AG08395 (cell line): ENCODE measurements at places on chromosomes 7 and 10.
A peak's percentile ranks its signal among the peaks of the same experiment; 100 is the strongest.

- DNase-seq: no peak
Observed at GRCh38 chr7:12552876-12553275, 17.6 kb upstream of the SCIN start.

- no peak for DNase-seq
Observed at GRCh38 chr7:7931626-7932025, 37.0 kb upstream of the GLCCI1 start.

- DNase-seq: peak; percentile 87
Observed at GRCh38 chr7:94289071-94289470, 105.6 kb upstream of the COL1A2 start.

DNA sequence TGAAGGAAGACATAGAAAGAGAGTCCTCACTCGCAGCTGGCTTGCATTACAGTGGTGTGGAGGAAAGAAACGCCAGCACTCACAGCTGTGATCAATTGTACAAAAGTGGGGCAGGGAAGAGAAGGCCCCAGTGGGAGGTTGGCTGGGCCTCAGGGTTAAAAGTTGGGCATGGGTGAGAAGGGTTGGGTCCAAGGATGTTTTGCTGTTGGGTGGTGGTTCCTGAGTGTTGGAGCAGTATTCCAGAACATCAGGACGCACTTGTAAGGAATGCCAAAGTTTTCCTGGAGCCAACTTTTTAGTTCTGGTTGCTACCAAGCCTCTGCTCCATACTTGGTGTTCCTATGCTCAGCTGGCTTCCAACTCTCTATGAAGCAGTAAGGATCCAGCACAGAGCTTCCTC is 55.4 kb upstream of the MKRN1 start:
- no peak for DNase-seq

DNA sequence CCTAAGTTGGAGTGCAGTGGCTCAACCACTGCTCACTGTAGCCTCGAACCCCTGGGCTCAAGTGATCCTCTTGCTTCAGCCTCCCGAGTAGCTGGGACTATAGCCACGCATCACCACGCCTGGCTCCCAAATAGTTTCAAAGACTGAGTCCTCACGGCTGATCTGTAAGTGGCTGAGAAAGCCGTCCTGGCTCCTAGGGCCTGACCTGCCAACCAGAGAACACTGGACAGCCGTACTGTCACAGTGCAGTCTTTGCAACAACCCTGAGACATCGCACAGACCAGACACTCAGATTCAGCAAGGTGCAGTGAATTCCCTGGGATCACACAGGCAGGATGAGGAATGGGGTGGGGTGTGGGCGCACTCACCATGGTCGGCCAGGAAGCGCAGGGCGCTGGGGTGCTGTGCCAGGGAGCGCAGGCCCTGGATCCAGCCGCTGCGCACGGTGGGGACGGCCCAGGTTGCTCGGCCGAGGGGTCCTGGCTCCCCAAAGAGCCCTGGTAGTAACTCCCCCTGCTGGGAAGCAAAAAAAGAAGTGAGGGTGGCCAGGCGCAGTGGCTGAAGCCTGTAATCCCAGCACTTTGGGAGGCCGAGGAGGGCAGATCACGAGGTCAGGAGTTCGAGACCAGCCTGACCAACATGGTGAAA is 10.7 kb downstream of the BRAT1 start:
- peak; percentile 1 for DNase-seq

GRCh38 chr10:62893036-62893435 is 76.9 kb upstream of the EGR2 start:
- no peak for DNase-seq

GRCh38 chr7:113044394-113044793 is 42.2 kb downstream of the GPR85 start:
- DNase-seq: no peak

DNA sequence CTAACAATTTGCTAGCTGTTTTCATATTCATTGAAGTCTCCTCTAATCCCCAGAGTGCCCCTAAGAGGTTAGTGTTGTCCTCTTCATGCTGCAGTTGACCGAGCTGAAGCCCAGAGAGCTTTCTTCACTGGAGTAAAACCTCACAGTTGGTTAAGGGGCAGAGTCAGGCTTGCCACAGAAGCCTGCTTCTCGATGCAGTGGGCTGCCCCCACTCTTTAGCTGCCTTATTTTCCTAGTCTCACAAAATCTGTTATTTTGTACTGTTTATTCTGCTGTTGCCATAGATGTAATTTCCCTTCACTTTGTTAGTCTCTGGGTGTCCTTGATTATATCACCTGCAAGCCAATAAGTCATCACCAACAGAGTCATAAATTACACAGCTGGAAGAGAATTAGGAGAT is 56.3 kb upstream of the ZPBP start:
- DNase-seq: no peak

GRCh38 chr10:70513848-70514309 is 35.3 kb downstream of the PALD1 start:
- no peak for DNase-seq

- no peak for DNase-seq
Observed at GRCh38 chr7:28957751-28958234, 337 bp downstream of the TRIL start.

DNA sequence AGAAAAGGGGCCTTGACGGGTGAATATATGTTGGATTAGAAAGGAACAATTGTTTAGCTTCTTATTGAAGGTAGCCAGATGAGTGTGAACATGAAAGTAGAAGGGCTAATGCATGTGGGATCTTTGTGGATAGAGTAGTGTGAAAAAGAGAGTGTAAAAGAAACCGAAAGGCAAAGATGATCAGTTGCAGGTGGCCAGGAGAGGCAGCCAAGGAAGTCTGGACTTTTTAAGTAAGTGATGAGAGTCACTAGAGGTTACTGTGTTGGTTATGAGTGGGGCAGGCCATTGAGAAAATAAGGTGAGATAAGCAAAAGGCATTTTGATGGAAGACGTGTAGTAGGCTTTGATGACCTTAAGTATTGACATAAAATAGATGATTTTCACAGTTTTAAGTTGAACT is 64.7 kb upstream of the ETV1 start:
- no peak for DNase-seq

DNA sequence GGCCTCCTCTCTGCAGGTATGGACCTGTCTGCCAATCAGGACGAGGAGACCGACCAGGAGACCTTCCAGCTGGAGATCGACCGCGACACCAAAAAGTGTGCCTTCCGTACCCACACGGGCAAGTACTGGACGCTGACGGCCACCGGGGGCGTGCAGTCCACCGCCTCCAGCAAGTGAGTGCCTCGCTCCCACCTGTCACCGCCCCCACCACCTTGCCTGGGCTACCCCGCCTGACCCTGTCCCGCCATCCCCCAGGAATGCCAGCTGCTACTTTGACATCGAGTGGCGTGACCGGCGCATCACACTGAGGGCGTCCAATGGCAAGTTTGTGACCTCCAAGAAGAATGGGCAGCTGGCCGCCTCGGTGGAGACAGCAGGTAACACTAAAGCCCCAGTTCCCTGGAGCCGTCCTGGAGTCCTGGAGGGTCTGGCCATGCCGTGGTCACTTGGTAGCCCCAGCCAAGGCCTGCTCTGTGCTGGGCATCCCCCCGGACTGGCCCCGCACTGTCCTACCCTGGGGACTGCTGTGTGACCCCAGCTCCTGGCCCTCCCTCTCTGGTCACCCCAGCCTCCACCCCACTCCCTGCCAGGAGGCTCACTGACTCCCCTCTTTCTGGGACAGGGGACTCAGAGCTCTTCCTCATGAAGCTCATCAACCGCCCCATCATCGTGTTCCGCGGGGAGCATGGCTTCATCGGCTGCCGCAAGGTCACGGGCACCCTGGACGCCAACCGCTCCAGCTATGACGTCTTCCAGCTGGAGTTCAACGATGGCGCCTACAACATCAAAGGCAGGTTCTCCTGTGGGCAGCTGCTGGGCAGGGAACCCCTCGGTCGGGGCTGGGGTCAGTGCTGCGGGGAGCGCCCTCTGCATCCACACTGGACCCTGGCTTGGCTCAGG is 178.0 kb downstream of the RNF216 start:
- DNase-seq: no peak

DNA sequence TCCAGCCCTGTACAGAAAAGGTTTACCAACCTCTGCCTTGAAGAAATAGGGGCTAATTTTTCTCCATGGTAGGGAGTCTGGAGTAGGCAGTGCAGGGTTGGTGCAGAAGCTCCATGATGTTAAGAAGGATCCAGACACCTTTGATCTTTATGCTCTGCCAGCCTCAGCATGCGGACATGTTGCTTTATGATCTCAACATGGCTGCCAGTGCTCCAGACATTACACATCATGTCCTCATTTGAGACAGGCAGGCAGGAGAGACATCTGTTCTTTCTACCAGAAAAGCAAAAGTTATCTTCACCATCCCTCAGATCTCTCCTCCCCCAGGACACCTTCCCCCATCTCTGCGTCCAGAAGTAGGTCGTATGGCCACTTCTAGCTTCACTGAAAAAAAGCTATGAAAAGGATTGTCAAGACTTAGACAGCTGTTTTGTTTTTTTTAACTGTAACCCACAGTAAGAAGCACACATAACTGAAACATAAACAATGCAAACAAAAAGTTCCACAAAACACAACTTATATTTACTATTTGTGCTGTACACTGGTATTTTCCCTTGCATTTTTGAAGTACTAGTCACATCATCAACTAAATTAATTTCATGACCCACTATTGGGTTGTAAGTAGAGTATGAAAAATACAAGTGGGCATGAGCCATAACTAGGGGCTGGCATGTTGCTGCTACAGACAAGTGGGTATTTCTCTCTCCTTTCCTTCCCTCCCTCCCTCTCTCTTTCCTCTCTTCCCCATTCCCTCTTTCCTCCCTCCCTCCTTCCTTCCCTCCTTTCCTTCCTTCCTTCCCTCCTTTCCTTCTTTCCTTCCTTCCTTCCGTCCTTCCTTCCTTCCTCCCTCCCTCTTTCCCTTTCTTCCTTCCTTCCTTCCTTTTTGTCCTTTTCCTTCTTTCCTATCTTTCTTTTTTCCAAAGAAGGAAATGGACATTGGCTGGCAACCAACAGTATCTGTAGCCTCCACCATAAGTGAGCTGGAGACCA is 2.6 kb upstream of the RASSF4 start:
- DNase-seq: no peak

- DNase-seq: peak; percentile 59
Observed at GRCh38 chr10:63767138-63767801, 246.1 kb downstream of the REEP3 start.

DNA sequence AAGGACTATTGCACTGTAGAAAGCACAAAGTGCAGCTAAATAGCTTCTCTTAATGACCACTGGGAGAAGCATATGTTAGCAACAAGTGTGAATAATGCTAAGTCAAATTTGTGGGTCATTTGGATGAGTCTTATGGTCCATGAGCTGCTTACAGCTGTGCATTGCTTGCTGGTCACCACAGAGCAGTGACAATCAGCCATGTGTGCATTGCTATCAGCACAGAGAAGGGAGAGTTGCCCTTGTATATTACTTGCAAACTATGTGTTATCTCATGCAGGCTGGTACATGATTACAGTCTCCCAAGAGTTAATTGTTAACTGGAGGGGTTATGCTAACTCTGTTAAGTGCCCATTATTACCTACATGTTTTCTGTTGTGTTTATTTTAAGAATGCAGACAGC is 25.7 kb downstream of the MRPS33 start:
- DNase-seq: no peak

DNA sequence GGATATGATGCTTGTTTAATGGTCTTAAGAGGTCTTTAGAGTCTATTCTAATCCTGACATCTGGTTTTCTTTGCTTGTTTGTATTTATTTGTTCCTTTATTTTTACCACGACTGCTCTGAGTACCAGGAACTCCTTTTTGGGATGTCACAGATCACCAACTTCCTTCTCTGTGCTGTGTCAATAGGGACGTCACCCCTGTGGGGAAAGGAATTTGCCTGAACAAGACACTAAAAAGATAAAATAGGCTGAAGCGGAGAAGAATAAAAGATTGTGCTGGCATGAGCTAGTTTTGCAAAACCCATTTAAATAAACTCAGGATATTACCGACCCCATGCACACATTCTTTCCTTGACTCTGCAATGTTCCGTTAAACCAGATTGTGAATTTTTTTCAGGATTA is 27.7 kb downstream of the MGMT start:
- no peak for DNase-seq

DNA sequence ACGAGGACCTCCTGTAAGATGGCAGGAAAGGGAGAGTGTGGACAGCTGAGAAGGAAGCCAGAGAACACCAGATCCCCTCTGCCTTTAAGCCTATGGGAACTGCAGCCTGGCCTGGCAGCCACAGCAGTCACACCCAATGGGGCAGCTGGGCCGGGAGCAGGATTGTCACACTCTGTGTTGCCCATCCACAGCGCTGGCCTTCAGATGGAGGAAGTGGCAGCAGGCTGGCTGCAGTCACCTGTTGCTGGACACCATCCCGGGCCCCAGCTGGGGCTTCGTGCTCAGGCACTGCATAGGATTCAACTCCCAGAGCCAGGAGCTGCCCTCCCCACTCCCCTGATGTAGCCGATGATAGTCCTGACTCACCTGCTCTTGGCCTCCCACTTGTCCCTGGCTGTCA is 114.4 kb downstream of the COL13A1 start:
- no peak for DNase-seq
